ENCODE measurements at places on chromosomes 5 and 9. TPM values are rescaled to one million over a fixed set of nuclear protein-coding genes. Genes with fewer than 3 reads are reported as not detected.

STPG3 gene
- total RNA-seq, result 0.61 TPM

DNA sequence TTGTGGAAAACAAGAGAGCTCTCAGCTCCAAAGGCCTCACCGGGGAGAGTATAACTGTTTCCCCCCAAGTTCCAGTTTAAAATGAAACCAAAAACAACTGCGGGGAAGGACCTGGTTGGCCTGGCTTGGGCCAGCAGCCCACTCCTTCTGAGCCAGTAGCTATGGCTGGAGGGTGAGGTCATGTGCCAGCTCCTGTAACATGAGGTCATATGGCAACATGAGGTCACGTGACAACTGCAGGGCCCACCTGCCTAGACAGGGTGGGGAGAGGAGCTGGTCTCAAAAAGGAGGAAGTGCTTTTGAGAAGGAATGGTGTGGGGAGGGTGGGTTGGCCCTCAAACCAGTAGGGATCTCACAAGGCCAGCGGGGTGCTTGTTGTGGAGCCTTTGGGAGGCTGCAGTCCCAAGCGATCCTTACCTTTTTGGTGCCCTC, 29.3 kb upstream of the CRB2 start:
- no peaks in the 10 kb centered on the region for H3K36me3 ChIP-seq
- H3K27ac ChIP-seq, result no peak overlapping the region
- H3K4me1 ChIP-seq, result peaks cover 22% of the 10 kb centered on the region
- H3K4me3 ChIP-seq, result no peak overlapping the region

DNA sequence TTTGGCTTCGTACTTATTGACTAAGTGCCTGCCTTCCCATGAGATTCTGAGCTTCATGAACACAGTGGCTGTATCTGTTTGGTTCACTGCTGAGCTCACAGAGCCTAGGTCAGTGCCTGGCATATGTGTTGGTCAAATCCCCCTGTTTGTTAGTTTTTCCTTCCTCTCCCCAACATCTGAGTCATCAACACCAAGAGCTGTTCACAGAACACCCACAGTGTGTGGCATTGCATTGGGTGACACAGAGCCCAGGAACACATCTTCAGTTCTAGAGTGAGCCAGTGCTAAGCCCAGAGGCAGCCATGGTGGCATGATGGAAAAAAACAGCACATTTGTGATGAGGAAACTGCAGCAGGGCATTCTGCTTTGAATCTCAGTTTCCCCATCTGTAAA, 294.6 kb downstream of the SEC61B start:
- H3K27ac ChIP-seq, result no peak overlapping the region
- no peaks in the 10 kb centered on the region for H3K4me1 ChIP-seq
- DNase-seq, result no peak
- no peak overlapping the region for H3K4me3 ChIP-seq
- no peaks in the 10 kb centered on the region for H3K36me3 ChIP-seq

DNA sequence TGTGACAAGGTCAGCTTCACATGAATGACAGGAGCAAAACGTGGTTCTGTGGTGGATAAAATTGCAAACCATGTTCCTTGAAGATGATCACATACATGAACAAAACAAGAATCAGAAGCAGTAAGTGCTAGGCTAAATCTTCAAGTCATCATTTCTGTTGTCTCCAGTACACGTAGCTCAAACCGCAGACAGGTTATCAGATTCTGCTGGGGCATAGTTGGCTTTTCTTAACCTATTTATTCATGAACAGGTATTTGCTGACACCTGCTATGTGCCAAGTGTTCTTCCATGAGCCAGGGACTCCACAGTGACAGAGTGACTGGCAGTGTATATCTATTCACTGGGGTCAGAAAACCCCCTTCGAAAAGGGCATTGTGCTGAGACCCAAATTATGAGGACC, 20.8 kb downstream of the MFAP3 start:
- no peaks in the 10 kb centered on the region for H3K27me3 ChIP-seq
- no peak overlapping the region for H3K4me3 ChIP-seq
- H3K4me1 ChIP-seq, result peaks cover 33% of the 10 kb centered on the region
- no peak overlapping the region for H3K27ac ChIP-seq

GRCh38 chr5:81717226-81717625, 33.7 kb downstream of the SSBP2 start:
- H3K4me3 ChIP-seq, result no peak overlapping the region
- no peaks in the 10 kb centered on the region for H3K27me3 ChIP-seq
- H3K27ac ChIP-seq, result no peak overlapping the region
- DNase-seq, result no peak

LCN1 gene
- not detected for total RNA-seq

IL3 gene
- total RNA-seq, result not detected

DNA sequence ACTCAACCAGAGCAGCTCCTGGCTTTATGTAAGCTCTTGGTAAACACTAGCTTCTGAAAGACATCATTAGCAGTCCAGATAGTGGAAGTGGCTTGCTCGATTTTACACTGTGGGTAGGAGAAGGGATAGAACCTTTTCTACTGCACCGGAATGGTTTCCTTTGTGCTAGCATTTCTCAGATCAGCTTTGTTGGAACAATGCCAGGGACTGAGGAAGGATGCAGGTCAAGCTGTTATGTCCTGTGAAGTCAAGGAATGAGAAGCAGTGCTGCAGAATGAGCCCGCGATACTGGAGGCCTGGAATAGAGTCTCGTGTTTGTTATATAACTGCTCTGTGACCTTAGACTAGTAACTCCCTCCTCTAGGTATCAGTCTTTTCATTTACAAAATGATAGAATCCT, 233.6 kb downstream of the GABRB2 start:
- H3K27me3 ChIP-seq, result no peaks in the 10 kb centered on the region
- no peaks in the 10 kb centered on the region for H3K36me3 ChIP-seq
- H3K4me1 ChIP-seq, result no peaks in the 10 kb centered on the region
- no peak for DNase-seq
